ENCODE measurements at places on chromosomes 7 and 10.

GRCh38 chr7:21747806-21748205 is 197.9 kb downstream of the CDCA7L start:
- no peak for DNase-seq

GRCh38 chr7:134174795-134175261 is 47.7 kb downstream of the LRGUK start:
- DNase-seq, result no peak

- DNase-seq, result no peak
Observed at GRCh38 chr7:159175792-159176191, 31.1 kb upstream of the VIPR2 start.

DNA sequence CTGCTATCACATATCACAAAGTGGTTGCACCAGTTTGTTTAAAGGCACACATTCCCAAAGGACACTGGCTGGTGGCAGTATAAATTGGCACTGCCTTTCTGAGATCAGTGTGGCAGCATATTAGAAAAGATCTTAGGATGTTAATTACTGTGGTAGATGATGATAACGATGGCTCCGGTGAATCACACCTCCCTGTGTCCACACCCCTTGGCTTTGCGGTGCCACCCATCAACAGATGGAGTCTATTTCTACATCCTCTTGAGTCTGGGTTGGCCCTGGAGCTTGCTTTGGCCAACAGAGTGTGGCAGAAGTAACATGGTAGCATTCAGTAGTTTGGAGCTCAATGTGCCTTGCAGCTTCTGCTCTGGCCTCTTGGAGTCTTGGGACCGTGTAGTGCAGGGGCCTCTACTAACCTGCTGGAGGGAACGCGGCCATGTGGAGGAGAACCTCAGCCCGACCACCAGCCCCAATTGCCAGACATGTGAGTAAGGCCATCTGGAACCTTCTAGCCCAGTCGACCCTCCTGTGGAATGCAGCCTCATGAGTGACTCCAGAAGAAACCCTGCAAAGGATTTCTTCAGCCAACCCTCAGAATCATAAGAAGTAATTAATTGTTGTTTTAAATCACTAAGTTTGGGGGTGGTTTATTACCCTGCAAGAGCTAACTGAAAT is 27.2 kb upstream of the PLEKHA1 start:
- DNase-seq, result no peak

GRCh38 chr7:18590744-18591340 is 95.3 kb downstream of the HDAC9 start:
- no peak for DNase-seq

DNA sequence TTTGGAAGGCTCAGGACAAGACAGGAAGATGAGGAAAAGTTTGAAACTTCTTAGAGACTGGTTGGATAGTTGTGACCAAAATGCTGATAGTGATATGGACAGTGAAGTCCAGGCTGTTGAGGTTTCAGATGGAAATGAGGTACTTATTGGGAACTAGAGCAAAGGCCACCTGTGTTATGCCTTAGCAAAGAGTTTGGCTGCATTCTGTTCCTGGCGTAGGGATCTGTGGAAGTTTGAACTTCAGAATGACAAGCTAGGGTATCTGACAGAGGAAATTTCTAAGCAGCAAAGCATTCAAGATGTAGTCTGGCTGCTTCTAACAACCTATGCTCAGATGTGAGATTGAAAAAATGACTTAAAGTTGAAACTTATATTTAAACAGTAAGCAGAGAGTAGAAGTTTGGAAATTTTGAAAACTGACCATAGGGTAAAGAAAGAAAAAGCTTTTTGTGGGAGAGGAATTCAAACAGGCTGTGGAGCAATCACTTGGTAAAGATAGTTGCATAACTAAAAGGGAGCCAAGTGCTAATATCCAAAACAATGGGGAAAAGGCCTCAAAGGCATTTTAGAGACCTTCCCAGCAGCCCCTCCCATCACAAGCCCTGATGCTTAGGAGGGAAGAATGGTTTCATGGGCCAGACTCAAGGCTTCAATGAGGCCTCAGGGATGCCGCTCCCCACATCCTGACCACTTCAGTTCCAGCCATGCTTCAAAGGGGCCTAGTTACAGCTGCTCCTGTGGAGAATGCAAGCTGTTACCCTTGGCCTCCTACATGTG is 415.1 kb downstream of the INHBA start:
- DNase-seq, result no peak

- DNase-seq, result no peak
Observed at GRCh38 chr7:46360296-46360695, 439.2 kb upstream of the IGFBP3 start.

GRCh38 chr7:157898802-157899505 is 562.1 kb downstream of the DNAJB6 start:
- no peak for DNase-seq

DNA sequence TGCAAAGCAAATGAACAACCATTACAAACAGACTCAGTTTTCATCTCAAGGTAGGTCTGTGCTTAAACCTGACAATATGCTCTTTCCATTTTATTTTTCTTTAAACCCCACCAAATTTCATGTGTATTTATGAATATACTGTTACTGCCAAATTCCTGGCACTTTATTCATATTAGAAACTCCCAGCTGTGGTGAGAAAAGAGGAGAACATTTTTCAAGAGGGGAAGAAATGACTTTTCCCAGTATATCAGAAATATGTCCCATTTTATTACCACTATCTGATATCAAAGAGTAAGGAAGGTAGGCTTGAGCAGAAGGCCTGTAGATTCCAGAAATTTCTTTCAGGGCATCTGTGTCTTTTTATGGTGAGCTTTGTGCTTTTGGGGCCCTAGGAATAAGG is 189.6 kb downstream of the ADAM12 start:
- no peak for DNase-seq

DNA sequence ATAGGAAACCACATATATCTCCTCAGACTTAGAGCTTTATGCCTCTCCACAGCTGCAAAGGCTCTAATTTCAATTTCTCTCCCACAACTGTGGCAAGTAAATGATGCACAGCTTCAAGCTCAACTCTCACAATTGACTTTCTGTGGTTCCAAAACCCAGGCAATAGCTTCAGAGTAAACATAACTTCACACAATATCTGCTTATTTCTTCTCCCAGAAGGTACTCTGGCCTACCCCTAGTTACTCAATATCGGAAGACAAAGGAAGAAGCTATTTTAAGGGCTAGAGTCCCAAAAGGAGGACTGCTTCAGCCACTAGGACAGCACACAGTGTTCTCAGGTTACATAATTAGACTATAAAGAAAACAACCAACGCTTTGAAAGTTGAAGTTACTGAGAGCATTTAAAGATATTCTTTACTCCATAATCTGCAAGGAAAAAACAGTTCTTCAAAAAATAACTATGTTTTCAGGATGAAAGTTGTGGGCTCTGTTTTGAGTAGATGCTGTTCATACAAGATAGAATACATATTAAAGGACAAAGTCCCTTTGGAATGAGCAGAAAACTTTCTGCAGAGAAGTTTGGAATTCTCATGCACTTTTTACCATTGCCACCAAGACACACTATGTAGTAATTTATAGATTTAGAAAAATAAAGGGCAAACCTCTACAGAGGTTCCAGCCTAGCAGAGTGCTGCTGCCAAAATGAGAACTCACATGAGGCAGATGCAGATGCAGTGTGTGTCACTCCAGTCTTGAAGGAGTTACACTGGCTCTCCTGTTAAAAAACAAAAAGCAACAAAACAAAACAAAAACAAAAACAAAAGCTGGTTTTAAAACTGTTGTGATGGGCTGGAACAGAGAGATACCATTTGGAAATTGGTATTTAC is 81.8 kb downstream of the NT5C2 start:
- DNase-seq, result no peak

DNA sequence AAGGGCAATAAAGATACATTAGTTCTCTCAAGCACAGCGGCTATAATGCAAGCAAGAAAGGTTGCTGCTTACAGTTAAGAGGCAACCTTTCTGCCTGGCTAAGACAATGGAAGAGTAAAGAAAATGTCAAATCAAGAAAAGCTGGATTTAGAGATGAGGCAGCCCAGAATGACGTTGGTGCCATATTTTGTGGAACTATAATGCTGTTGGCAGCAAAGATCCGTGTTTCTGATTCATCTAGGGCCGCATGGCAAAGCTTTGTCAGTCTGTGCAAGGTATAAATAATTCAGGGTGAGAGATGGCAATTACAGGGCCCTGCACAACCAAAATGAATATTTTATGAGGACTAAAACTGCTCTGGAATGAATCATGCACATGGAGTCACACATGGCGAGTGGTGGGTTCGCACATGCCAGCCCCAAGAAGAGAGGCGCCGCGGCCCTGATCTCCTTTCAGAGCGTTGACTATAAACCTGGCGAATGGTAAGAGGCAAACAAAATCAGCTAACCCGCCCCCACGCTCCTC is 76.6 kb downstream of the EBF3 start:
- no peak for DNase-seq

DNA sequence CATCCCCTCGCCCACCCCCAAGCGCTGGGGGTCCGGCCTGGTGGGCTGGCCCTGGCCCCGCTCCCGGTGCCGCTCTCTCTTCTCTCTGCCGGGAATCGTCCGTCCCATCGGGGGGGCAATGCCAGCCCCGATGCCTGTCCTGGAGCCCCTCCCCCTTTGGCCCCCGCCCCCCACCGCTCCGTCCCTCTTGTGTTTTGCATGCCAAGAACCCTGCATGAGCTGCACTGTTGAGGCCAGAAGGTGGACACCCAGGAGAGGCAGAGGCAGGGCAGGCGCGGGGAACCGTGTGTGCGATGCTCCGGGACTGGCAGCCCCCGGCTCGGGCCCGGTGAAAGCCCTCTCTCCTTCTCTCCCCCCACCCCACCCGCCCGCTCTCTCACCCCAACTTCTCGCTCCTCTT is 22.1 kb upstream of the HSPB1 start:
- no peak for DNase-seq

GRCh38 chr10:130003787-130004613 is 39.9 kb upstream of the EBF3 start:
- no peak for DNase-seq

DNA sequence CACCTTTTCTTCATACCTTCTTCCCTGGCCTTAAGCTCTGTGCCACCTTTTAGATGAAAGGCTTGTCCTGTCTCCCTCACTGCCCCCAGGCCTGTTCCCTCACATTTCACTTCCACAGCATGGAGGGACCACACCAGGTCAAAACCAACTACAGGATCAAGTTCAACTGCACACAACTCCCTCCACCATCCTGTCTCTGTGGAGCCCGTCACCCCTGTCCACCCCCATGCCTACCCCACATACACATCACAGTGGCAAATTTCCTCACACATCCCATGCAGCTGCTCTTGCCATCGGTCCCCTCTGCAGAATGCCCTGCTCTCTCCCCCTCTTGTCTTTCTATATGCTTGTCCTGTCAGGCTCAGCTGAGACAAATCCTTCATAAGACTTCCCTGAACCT is 154.1 kb downstream of the USP6NL start:
- DNase-seq, result no peak

DNA sequence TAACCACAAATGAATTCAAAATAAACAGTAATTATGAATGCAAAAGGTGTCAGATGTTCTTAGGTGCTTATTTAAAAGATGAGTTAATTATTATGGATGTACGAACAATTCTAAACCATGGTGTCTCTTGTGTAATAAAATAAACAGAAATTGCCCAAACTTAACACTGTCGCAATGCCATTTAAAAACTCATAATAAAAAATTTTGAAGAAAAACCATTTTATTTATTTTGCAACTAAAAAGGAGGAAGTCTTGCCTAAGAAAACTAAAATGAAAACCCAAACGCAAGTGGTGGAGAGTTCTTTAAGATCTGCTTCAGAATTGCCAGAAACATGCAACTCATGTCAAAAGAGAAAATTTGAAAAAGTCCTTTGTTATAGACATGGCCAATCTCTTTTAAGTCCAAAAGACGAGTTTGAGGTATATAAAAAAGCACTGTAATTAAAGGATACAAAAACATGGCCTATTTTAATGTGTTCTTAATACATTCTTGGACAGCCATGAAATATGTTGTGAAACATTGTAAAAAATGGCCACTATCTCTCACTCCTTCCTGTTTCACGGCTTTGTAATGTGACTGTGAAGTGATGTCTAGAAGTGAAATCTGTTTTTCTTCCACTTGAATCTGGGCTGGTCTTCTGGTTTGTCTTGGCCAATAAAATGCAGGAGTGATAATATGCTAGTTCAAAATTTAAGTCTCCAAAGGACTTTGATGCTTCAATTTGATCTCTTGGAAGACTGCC is 322.9 kb downstream of the PRPF18 start:
- no peak for DNase-seq

DNA sequence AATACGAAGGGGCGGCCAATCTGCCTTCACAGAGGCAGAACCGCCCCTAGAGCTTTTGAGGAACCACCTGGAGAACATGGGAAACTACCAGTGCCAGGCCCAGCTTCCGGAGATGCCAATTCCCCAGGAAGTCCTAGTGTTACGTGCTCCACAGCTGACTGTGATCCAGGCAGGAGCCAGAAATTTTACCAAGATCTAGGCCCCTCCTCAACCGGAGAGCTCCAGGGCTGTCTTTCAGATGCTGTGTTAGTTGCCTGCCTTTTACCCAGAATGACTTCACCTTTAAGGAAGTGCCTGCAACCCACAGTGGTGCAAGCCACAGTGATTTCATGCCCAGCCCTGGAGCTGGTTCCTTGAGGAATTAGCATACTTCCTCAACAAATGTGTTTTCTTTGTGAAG is 62.9 kb downstream of the ELMO1 start:
- no peak for DNase-seq

- no peak for DNase-seq
Observed at GRCh38 chr7:10100572-10100971, 873.1 kb upstream of the PHF14 start.

DNA sequence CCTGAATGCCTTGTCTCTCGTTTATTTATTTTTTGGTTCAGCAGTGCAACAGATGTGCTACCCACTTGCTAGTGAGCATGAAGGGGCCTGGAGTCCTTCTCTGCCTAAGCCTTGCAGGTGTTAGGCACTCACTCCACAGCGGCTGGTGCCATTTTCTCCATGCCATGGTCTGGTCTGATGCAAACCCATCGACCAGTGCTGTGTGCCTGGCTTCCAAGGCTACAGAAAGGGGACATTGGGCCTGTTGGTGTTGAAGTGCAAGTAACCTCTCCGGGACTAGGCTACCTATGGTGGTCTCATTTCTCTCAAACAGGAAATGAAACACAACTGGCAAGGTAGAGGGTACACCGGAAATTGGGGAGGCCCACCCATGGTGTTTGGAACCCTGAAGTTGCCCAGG is 198.1 kb downstream of the ADARB2 start:
- DNase-seq, result no peak

GRCh38 chr7:42580061-42580460 is 331.8 kb downstream of the C7orf25 start:
- no peak for DNase-seq

DNA sequence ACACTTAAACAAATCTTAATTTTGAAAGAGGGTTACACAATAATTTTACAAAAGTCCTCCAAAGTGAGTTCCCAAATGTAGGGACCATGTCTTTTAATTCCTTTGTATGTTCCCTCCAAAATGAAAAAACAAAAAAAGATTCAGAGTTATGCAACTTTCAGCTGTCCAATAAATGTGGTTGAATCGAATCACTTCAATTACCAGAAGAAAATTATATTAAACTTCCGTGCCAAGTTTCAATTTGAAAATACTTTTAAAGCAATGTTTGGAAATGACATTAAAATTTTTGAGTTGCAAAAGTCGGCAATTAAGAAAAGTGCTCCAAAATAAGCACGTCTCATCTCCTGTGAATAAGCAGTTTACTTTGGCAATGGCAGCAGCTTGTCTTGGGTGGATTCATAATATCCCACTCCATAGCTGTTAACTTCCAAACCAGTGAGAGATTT is 60.3 kb upstream of the C1GALT1 start:
- DNase-seq, result no peak

Measured in left ventricle myocardium inferior (tissue), 1 donor.